ENCODE measurements at places on chromosomes 5 and 9. TPM values are rescaled to one million over a fixed set of nuclear protein-coding genes. Genes with fewer than 3 reads are reported as not detected.

TEX48 gene
- 1.2 TPM for total RNA-seq

C9orf72 gene
- total RNA-seq = 10.7 TPM

IL33 gene
- total RNA-seq = not detected

GRCh38 chr5:6757414-6757969, 44.3 kb downstream of the TENT4A start:
- no peak for DNase-seq

GRCh38 chr5:14270209-14270702, 127.1 kb downstream of the TRIO start:
- no peak for DNase-seq

SHISAL2B gene
- total RNA-seq = not detected

DNA sequence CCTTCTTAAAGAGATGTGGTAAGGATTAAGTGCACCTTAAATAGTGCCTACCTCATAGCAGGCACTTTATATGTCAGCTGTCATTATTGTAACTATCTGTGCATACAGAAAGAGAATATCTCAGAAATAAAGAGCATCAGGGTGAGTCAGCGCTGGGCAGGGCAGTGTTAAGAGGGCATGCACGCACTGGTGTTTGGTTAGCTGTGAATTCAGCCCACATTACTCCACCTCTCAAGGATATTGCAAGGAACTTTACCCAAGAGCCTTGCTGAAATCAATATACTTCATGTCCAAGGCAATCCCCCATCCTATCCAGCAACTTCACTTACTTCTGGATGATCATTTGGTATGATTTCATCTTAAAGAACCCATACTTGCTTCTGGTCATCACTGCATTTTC, 300.9 kb downstream of the NTRK2 start:
- no peak for DNase-seq

Data from activated CD4-positive, alpha-beta memory T cell treated with anti-CD3 and anti-CD28 coated beads for 36 hours (primary cell).